ENCODE measurements at places on chromosomes 13 and 19.

DNA sequence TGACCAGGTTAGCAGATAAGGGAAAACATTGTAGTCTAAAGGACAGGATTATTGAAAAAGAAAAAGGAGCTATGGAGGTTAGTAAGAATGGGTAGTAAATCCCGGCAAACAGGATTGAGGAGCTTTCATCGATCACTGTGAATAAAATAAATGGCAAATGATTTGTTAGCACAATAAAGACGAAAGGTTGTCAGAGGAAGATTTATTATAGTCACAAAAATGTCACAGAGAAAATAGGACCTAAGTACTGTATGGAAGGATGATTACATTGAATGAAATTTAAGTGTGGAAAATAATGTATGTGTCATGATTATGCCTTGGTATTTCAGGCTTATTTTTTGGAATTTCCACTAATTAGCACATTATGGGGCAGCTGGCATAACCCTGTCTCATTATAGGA lies 519.2 kb upstream of the SLITRK6 start:
- DNase-seq, result no peak

GRCh38 chr19:7927605-7928333 lies 1.8 kb upstream of the CTXN1 start:
- DNase-seq, result no peak

- DNase-seq, result peak; percentile 51
Measured at GRCh38 chr13:29849731-29850212, 645 bp downstream of the UBL3 start.

DNA sequence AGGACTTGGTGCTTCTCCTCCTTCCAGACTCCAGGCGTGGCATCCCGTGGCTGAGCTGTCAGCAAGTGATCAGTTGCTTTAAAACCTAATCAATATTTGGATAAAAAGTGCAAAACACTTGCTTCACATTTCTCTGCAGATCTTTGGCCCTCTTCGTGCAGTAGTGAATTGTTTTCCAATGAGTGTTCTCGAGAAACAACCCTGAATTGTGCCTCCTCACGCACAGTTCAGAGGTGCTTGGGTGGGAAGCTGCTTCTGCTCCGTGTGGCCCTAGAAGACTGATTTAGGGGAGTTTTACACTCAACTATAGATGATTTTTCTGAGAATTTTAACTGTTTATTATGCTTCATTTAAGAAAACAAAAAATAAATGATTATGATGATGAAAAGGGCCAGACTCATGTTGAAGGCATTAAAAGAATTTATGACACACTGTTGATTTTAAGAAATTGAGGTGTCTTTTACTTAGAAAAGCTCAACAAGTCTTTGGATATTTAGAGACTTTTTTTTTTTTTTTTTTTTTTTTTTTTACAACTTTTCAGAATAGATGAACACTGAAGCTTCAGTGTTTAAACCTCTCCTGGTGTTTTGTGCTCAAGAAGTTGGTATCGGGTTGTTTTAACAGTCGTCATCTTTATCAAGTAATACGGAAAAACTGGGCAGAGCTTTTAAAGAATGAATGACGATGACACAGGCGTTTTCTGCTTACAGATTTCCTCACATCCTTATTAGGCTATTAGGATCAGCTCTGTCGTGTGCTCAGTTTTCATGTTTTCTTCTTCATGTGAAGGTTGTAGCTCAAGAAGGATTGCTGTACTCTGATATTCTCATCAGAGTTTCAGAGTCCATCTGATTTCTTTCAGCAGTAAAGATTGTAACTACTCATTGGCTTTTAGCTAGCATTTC lies 39.5 kb upstream of the TEX29 start:
- DNase-seq, result no peak

GRCh38 chr13:66635526-66635925 lies 594.6 kb downstream of the PCDH9 start:
- DNase-seq, result no peak

- no peak for DNase-seq
Measured at GRCh38 chr19:49666120-49666444, 349 bp downstream of the BCL2L12 start.

- DNase-seq, result no peak
Measured at GRCh38 chr13:51246418-51247277, 24.4 kb downstream of the FAM124A start.

DNA sequence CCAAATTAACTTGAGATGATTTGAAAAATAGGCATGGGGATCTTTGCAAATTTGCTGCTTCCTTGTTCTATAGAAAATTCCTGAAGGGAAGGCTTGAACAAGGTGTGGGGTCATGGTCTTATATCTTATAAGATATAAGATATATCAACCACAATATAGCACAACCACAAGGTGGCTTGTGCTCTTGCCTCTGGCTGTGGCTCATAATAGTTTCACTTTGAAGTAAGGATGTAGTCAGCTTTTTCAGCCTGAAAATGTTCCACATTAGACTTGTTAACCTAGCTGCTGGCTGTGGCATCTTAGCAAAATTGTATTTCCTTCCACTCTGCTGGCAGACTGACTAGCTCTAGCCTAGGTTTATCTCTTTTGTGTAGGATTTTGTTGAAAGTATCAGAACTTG lies 169.7 kb downstream of the KLF5 start:
- no peak for DNase-seq

GRCh38 chr19:980133-980998 lies 3.8 kb upstream of the WDR18 start:
- no peak for DNase-seq

- DNase-seq, result no peak
Measured at GRCh38 chr13:30618930-30619279, 1.2 kb downstream of the USPL1 start.

DNA sequence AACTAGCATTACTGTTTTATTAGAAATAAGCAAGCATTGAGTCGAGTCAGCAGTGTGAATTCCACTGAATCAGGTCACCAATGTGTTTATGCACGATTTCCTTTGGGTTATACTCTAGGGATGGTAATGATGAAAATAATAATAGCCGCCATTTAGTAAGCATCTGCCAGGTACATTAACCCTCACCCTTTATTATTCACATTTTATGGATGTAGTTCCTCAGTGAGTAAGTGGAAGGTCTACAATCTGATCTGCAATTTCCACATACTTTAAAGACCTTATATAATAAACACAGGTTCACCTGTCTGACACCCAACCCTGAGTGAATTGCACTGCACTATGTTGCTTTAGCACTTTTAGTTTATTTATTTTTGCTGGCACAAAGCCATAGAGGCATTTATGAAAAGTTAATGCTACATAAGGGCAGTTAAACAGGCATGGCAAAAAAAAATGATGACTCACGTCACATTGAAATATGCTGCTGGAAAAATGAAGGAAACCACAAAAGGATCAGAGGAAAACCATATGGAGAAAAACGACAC lies 122.4 kb downstream of the TRPC4 start:
- DNase-seq, result no peak

DNA sequence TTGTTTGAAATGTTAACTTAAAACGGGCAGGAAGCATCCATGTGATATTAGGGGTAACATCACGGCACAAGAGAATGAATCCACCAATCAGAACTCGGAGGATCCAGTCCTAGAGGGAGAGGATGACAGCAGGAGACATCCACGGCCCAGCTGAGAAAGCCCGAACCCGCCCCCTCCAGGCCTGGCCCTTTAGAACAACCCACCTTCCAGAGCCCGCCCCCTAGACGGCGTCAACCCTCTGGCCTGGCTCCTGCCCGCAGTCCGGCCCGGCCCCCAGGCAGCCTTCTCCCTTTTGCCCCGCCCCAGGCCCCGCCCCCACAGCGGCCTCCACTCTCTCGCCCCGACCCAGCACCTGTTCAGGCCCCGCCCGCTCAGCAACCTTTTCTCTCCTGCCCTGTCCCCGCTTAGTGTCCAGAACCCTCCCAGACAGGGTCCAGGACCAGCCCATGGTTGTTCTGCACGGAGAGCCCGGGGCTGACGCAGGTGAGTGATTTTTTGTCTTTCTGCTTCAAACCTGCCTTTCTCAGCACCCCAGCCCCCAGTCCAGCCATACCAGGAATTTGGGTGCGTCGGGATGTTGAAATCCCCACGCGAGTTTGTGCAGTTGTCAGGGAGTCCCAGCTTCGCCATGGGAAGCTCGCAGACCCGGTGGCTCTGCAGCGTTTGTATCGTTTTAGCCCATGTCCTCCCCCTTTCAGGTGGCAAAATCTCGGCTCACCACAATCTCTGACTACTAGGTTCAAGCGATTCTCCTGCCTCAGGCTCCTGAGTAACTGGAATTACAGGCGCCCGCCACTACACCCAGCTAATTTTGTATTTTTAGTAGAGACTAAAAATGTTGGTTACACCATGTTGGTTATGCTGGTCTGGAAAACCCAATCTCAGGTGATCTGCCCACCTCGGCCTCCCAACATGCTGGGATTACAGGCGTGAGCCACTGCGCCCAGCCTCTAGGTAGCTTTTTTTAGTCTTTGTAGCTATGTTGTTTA lies 16.1 kb downstream of the ZNF816 start:
- no peak for DNase-seq

- no peak for DNase-seq
Measured at GRCh38 chr13:99157046-99157445, 43.6 kb upstream of the UBAC2 start.

GRCh38 chr13:36158611-36159010 lies 27.4 kb upstream of the DCLK1 start:
- DNase-seq, result no peak

- peak; percentile 73 for DNase-seq
Measured at GRCh38 chr13:33678906-33679657, 138.9 kb upstream of the RFC3 start.

GRCh38 chr13:33376212-33376611 lies 90.7 kb upstream of the STARD13 start:
- no peak for DNase-seq

DNA sequence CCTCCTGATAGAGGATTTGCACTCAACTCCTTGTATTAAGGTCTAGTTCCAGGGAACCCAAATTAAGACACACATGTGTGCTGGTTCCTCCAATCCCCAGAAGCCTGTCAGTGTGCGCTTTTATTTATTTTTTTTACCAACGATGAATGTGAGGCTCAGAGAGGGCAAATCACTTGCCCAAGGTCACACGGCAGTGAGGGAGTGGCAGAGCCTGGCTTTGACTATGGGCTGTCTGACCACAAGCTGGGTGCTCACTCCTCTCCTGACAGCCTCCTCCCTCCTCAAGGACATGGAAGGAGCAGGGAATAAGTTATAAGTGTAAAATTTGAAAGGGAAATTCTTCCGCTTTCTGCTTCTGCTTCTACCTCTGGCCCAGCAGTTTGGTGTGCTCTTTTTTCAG lies 48.9 kb downstream of the CYP4F22 start:
- DNase-seq, result no peak

GRCh38 chr13:97539651-97540610 lies 106.0 kb downstream of the RAP2A start:
- no peak for DNase-seq

GRCh38 chr13:70884196-70884595 lies 775.9 kb upstream of the KLHL1 start:
- DNase-seq, result no peak

GRCh38 chr13:98525456-98526181 lies 51.3 kb downstream of the STK24 start:
- no peak for DNase-seq

GRCh38 chr19:54530866-54531265 lies 28.2 kb downstream of the LAIR2 start:
- DNase-seq, result no peak

- no peak for DNase-seq
Measured at GRCh38 chr19:44927746-44928145, 13.3 kb downstream of the APOC1 start.

DNA sequence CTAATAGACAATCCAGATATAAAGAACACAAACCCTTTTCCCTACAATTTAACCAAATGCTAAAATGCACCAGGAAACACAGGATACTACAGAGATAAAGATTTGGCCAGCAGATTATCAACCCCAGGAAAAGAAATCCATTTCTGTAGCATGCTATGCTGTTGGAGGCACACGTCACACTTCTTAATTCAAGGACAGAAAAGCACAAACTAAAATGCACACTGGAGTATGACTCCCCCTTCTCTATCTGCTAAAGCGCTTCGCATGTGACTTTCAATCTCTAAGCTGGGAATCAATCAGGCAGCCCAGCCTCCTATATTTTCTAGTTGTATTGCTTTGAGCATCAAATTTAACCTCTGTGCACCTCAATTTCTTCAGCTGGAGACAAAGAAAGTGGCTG lies 22.2 kb downstream of the ABCC4 start:
- DNase-seq, result no peak

DNA sequence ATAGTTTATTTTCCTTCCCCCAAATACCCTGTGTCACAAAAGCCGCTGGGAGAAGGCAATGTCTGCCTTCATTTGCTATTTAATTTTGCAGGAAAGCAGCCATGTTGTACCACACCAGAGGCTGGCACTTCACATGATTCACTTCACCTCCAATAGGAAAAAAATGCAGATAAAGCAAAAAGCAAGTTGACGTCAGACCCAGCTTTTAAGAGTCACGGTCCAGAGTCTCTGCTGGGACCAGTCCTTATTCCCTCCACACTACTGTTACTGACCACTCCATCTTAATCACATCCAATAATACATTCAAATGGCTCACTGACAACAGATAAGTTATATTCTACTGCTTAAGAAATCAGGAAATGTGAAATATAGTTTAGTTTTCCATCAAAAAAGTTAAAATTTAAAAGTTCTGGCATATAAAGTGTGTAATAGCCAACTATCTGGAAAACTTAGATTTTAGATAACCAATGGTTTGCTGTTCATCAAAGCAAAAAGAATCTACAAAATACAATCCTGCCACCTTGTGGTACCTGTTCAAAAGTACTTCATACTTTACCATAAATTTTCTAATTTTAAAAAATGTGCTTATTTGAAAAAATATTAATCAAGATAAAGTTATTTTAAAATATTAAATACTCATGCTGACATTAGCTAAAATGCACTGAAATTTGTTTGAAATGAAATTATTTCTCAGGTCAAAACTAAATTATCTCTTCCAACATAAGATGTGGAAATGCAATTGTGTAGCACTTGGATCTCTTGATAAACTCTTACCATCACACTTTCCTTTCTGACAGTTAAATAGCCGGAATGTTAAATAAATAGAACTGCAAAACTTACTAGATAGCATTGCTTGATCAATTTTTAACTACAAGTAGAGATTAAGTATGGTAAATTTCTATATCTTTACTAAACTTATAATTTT lies 97.3 kb downstream of the SERP2 start:
- DNase-seq, result no peak

DNA sequence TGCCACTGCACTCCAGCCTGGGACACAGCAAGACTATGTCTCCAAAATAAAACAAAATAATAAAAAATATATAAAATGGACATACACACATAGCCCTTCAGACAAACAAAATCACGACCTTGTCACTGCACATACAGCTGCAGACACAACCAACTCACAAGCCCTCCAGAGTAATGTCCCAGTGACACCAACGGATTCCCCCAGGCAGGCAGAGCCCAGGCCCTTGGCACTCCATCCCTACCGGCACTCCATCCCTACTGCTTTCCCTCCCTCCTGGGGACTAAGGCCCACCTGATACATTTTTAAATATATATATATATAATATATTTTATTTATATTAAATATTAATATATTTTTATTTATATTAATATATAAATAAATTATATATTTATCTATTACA lies 18.5 kb downstream of the ZNF101 start:
- DNase-seq, result no peak

DNA sequence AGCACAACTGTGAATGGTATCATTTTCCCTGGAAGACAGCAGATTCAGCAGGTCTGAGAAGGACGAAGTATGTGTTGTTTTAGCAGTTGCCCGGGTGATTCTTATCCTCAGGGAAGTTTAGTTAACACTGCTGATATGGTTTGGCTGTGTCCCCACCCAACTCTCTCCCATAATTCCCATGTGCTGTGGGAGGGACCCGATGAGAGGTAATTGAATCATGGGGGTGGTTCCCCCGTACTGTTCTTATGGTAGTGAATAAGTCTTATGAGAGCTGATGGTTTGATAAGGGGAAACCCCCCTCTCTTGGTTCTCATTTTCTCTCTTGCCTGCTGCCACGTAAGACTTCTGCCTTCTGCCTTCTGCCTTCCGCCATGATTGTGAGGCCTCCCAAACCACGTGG lies 81.0 kb upstream of the UBAC2 start:
- peak; percentile 24 for DNase-seq
